SK-N-SH (cell line): ENCODE measurements at places on chromosomes 12 and 14. TPM values are rescaled to one million over a fixed set of nuclear protein-coding genes. Genes with fewer than 3 reads are reported as not detected.
A peak's percentile ranks its signal among the peaks of the same experiment; 100 is the strongest.

DNA sequence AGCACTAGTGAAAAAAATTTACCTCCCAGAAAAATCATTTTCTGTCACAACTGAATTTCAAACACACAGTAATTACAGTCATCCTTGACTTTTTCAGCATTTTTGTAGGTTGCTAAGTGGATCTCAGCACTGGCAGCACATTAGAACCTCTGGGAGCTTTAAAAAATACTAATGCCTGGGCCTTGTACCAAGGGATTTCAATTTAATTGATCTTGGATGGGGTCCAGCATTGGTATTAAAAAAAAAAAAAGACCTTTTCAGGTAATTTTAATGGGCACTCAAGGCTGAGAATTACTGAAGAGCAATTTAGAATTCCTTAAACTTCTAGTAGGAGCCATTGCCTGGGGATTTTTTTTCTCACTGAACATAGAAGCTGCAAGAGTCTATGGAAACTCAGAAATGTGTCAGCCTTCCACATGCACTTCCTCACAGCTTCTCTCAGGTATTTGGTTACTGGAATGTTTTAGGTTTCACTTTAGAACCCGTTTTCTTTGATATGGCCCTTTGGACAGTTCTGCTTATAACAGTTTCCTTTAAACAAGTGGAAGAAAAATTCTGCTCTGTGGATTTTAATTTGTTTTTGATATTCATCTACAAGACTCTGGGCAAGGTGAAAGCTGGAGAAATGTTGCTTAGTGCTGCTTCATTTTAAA lies 88.5 kb upstream of the DACT1 start:
- H3K27ac ChIP-seq: no peak overlapping the region
- no peaks in the 10 kb centered on the region for H3K27me3 ChIP-seq
- no peak for DNase-seq
- no peaks in the 10 kb centered on the region for H3K4me1 ChIP-seq

DNA sequence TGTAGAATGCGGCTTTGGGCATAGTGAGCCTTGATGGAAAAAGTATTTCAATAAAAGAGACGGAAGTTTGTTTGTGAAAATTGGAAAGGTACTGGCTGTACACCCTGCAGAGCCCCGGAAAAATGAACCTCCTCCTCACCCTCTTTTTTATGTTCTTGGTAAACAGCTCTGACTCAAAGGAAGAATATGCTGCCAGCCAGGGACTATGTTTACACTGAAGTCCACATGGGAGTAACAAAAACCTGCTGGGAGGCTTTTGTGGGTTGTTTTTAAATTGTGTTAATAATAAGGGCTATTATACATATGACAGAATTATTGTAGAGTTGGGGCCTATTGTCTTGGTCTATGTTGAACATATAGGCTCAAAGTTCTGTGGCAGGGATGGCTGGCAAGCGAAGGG lies 70.7 kb downstream of the TTC8 start:
- H3K36me3 ChIP-seq: no peaks in the 10 kb centered on the region
- no peaks in the 10 kb centered on the region for H3K27me3 ChIP-seq
- no peak overlapping the region for H3K27ac ChIP-seq
- no peaks in the 10 kb centered on the region for H3K4me1 ChIP-seq
- no peak overlapping the region for H3K4me3 ChIP-seq
- DNase-seq: no peak

DNA sequence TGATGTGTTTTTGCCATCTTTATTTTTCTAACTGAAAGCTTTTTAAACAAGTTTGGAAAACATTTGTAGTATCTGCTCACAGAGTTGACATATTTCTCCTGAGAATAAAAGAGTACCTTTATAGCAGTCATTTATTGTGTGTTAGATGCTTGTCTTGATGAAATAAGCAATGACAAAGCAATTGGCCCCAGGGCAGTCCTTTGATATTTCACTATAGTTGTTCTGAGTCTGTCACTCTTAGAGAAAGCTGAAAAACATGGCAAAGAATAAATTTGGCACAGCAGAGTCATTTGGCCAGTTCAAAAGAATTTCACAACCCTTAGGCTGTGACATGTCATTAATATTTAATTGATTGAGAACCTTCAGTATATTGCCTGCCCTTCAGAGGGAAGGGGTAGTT lies 166.2 kb downstream of the PTPRO start:
- no peaks in the 10 kb centered on the region for H3K27me3 ChIP-seq
- H3K4me1 ChIP-seq: no peaks in the 10 kb centered on the region
- no peak overlapping the region for H3K27ac ChIP-seq
- no peak for DNase-seq
- no peak overlapping the region for H3K4me3 ChIP-seq

DNA sequence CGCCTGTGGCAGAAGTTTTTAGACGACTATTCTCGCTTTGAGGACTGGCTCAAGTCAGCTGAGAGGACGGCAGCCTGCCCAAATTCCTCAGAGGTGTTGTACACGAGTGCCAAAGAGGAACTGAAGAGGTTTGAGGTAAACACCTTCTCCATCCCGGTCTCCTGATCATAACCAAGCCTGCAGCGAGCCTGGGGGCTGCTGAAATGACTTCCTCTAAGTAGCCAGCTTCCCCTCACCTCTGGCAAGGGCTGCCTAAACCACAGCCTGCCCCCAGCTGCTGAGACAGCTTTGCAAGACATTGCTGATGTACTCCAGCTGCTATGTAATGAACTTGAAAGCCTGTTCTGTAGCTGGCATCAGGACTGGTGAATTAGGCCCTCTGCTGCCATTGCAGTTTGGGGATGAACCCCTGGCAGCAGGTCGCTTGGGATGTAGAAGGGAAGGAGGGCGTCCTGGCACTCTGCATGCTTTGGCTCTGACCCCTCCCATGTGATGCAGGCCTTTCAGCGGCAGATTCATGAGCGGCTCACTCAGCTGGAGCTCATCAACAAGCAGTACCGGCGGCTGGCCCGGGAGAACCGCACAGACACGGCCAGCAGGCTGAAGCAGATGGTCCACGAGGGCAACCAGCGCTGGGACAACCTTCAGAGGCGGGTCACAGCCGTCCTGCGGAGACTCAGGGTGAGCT lies 84.6 kb downstream of the ESR2 start:
- H3K4me1 ChIP-seq: no peaks in the 10 kb centered on the region
- H3K27ac ChIP-seq: no peak overlapping the region
- no peaks in the 10 kb centered on the region for H3K36me3 ChIP-seq
- no peaks in the 10 kb centered on the region for H3K27me3 ChIP-seq

GRCh38 chr14:74685056-74685455 lies 27.8 kb downstream of the AREL1 start:
- no peaks in the 10 kb centered on the region for H3K4me1 ChIP-seq
- no peaks in the 10 kb centered on the region for H3K27me3 ChIP-seq
- no peak overlapping the region for H3K27ac ChIP-seq

- H3K4me3 ChIP-seq: no peak overlapping the region
- no peak for DNase-seq
- H3K27ac ChIP-seq: no peak overlapping the region; the same call in 1 of the 2 replicates
- H3K27me3 ChIP-seq: no peaks in the 10 kb centered on the region
Observed at GRCh38 chr12:131836714-131837397, 8.7 kb downstream of the MMP17 start.

- H3K27ac ChIP-seq: no peak overlapping the region
- H3K36me3 ChIP-seq: no peaks in the 10 kb centered on the region
- H3K4me3 ChIP-seq: no peak overlapping the region
- no peak for DNase-seq
Observed at GRCh38 chr14:86707071-86707470, 1177.1 kb downstream of the FLRT2 start.

DNA sequence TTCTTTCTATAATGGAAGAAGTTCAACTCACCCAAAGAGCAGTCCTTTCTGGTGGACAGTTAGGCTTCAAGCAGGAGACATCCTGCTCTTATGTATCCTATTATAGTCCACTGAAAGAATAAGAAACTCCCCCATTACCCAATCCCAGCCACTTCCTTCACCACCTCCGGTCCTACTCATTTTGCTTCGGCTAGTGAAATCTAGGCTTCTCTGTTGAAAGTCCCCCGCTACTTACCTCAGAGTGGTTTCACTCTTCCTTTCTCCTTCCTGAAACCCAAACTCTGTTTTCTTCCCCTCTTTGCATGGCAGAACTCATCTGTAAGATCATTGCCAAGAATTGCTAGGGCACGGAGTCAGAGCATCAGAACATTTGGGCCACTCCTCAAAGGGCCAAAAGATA lies at the start of gene GPR84:
GPR84 (minus strand) TSS at position 74 of the 400 bp plus-strand sequence. CDS start 635 bp downstream, outside the sequence.
- no peaks in the 10 kb centered on the region for H3K36me3 ChIP-seq
- H3K27ac ChIP-seq: no peak within 1 kb of the TSS
- DNase-seq: no peak

GRCh38 chr14:97791906-97792305 lies 994.7 kb downstream of the VRK1 start:
- no peak overlapping the region for H3K27ac ChIP-seq
- no peaks in the 10 kb centered on the region for H3K36me3 ChIP-seq
- H3K27me3 ChIP-seq: no peaks in the 10 kb centered on the region
- no peak overlapping the region for H3K4me3 ChIP-seq

DNA sequence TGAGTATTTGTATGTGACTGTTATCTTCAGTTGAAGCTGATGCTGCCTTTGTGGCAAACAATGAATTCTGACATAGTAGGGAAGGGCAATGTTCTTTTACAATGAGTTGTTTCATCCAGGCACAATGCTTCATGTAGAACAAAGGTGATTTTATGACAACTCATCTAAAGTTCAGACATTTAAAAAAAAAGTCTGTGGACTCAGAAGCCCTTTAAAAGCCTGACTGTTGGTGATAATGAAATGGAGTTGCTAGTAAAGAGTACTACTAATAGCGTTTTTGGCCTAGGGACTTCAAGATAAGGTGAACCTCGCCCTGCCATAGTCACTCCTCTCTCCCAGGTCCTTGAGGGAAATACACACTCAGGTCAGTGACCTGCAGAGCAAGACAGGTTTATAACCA lies 105.1 kb downstream of the AKAP6 start:
- H3K36me3 ChIP-seq: no peaks in the 10 kb centered on the region
- H3K4me3 ChIP-seq: no peak overlapping the region
- no peak for DNase-seq
- no peaks in the 10 kb centered on the region for H3K27me3 ChIP-seq

GRCh38 chr12:94597268-94597667 lies 53.1 kb downstream of the TMCC3 start:
- H3K4me1 ChIP-seq: no peaks in the 10 kb centered on the region
- no peak overlapping the region for H3K4me3 ChIP-seq
- H3K36me3 ChIP-seq: no peaks in the 10 kb centered on the region
- DNase-seq: no peak
- H3K27ac ChIP-seq: no peak overlapping the region
- H3K27me3 ChIP-seq: no peaks in the 10 kb centered on the region

DNA sequence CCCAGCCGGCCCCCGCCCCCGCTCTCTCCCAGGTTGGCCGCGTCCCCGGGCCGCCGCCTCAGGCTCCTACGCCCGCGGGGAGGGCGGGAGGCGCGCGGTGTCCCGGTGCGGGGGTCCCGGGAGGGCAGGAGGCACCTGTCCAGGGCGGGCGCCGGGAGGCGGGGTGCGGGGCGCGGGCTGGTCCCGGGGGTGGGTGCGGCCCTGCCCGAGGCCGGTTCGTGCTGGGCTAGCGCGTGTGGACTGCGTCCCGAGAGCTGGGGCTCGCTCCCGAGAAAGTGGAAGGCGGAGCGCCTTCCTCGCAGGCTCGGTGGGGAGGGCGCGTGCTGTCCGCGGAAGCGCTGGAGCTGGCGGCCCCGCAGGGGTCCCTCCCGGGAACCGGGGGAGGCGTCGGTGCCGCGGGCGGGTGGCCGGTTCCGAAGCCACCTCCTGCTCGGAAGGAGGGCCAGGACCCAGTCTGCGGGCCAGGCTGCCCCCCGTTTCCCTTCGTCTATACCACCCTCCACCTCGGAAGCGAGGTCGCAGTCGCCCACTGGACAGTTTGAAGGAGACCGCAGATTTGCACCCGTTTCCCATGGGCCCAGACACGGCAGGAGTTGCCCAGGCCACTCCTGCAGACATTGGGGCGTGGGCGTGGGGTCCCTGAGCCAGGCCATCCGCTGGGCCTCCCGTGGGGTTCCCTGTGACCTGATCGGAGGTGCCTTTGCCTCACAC lies 636 bp downstream of the ZFYVE21 start:
- peak overlapping the region; percentile 76 for H3K4me3 ChIP-seq
- DNase-seq: peak; percentile 74
- H3K27ac ChIP-seq: no peak overlapping the region
- no peaks in the 10 kb centered on the region for H3K27me3 ChIP-seq
- H3K4me1 ChIP-seq: peaks cover 39% of the 10 kb centered on the region; the same call in 1 of the 2 replicates

DNA sequence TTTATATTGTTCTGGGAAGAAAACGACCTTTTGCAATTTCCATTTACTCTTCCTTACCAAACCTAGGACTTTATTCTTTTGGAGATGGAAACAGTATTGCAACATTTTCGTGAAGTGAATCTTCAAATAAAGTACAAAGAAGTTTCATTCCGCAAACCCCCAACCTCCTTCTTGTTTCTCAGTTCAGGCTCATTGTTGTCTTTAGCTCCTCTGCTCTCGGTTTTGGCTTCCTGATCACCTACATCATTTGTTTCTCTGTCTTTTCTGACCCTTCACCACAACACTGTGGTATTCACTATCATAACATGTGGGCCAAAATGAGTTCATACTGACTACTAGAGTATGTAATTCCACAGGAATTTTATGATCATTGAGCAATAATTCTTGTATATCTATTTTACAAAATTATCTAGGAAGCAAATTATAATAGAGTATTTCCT lies 266.8 kb downstream of the ADAMTS20 start:
- peak overlapping the region; percentile 40 for H3K27ac ChIP-seq
- H3K36me3 ChIP-seq: no peaks in the 10 kb centered on the region
- no peaks in the 10 kb centered on the region for H3K27me3 ChIP-seq
- H3K4me3 ChIP-seq: no peak overlapping the region
- H3K4me1 ChIP-seq: peaks cover 7% of the 10 kb centered on the region; the same call in 1 of the 2 replicates

GRCh38 chr12:47556261-47557030 lies 149.4 kb downstream of the RPAP3 start:
- H3K27ac ChIP-seq: no peak overlapping the region
- no peak overlapping the region for H3K4me3 ChIP-seq
- H3K36me3 ChIP-seq: no peaks in the 10 kb centered on the region
- no peak for DNase-seq
- H3K27me3 ChIP-seq: no peaks in the 10 kb centered on the region; the same call in 1 of the 2 replicates
- H3K4me1 ChIP-seq: no peaks in the 10 kb centered on the region

TSHR gene
- polyA plus RNA-seq: not detected in 2 replicates

OR6C2 gene
- polyA plus RNA-seq: not detected in 2 replicates

RFLNA gene
- 0.10 TPM in 1 of 2 replicates, not detected in the other for polyA plus RNA-seq
